Karpas-422 (cell line): ENCODE measurements at places on chromosomes 2 and 18. TPM values are rescaled to one million over a fixed set of nuclear protein-coding genes. Genes with fewer than 3 reads are reported as not detected.

The CABYR gene
- not detected in 2 replicates for total RNA-seq

The ITGB6 gene
- total RNA-seq: not detected in 2 replicates

The HNMT gene
- not detected in 2 replicates for total RNA-seq

The VIT gene
- total RNA-seq: not detected in 2 replicates

The SIGLEC15 gene
- 1.6 and 2.5 TPM in 2 replicates for total RNA-seq

The C2orf80 gene
- not detected in 2 replicates for total RNA-seq

The DPP10 gene
- total RNA-seq: not detected in 2 replicates

The FN1 gene
- 0.32 and 0.67 TPM in 2 replicates for total RNA-seq

The RAB6D gene
- total RNA-seq: not detected in 2 replicates

The CLEC4F gene
- total RNA-seq: not detected in 2 replicates

The IL1R2 gene
- not detected in 2 replicates for total RNA-seq

The MYCN gene
- not detected in 2 replicates for total RNA-seq

The LYPD6B gene
- 0.43 and 0.75 TPM in 2 replicates for total RNA-seq

The CPLX4 gene
- total RNA-seq: not detected in 2 replicates

The COLEC11 gene
- total RNA-seq: not detected in 2 replicates

The TEKT4 gene
- not detected in 2 replicates for total RNA-seq

The BBS5 gene
- total RNA-seq: 2.0 and 4.2 TPM in 2 replicates

The CNGA3 gene
- 0.07 TPM in 1 of 2 replicates, not detected in the other for total RNA-seq

The TUBB8B gene
- total RNA-seq: not detected in 2 replicates

The TACR1 gene
- not detected in 2 replicates for total RNA-seq

The RNF125 gene
- not detected in 2 replicates for total RNA-seq

The SMAD7 gene
- 1.3 and 2.1 TPM in 2 replicates for total RNA-seq

The GAL3ST2 gene
- total RNA-seq: not detected in 2 replicates

The BMP10 gene
- not detected in 2 replicates for total RNA-seq

The SLC9A2 gene
- not detected in 2 replicates for total RNA-seq

The HOXD4 gene
- not detected in 2 replicates for total RNA-seq

The B3GNT7 gene
- total RNA-seq: 2.8 and 4.7 TPM in 2 replicates

The HSBP1L1 gene
- total RNA-seq: 11.4 and 21.3 TPM in 2 replicates

The C2orf78 gene
- not detected in 2 replicates for total RNA-seq

The DQX1 gene
- total RNA-seq: 1.4 and 22.6 TPM in 2 replicates

The C2orf81 gene
- total RNA-seq: 3.8 and 7.6 TPM in 2 replicates

The MRPL44 gene
- total RNA-seq: 26.8 and 34.9 TPM in 2 replicates

The XDH gene
- total RNA-seq: not detected in 2 replicates

The REG3A gene
- not detected in 2 replicates for total RNA-seq

The ARHGAP25 gene
- 172 and 213 TPM in 2 replicates for total RNA-seq

The ASNSD1 gene
- total RNA-seq: 35.4 and 43.8 TPM in 2 replicates

The LONRF2 gene
- not detected in 2 replicates for total RNA-seq

The GALNT3 gene
- 0.94 and 3.0 TPM in 2 replicates for total RNA-seq

The SCYGR4 gene
- not detected in 2 replicates for total RNA-seq

The AMER3 gene
- not detected in 2 replicates for total RNA-seq

The RETREG2 gene
- total RNA-seq: 61.1 and 93.8 TPM in 2 replicates

The KIF5C gene
- total RNA-seq: 8.3 and 11.3 TPM in 2 replicates

The KCNJ13 gene
- 3.8 TPM in 1 of 2 replicates, not detected in the other for total RNA-seq

The SPP2 gene
- total RNA-seq: not detected in 2 replicates

The TNP1 gene
- not detected in 2 replicates for total RNA-seq

The MYO7B gene
- total RNA-seq: 0.94 and 3.0 TPM in 2 replicates

The SERPINB4 gene
- total RNA-seq: not detected in 2 replicates

The REG1A gene
- not detected in 2 replicates for total RNA-seq

The SLC40A1 gene
- total RNA-seq: not detected in 2 replicates

The FOXI3 gene
- not detected in 2 replicates for total RNA-seq

The IL36G gene
- total RNA-seq: not detected in 2 replicates

The CELF4 gene
- not detected in 2 replicates for total RNA-seq

The MAB21L4 gene
- not detected in 2 replicates for total RNA-seq

The CNTNAP5 gene
- total RNA-seq: 0.25 and 0.78 TPM in 2 replicates

The CD302 gene
- total RNA-seq: not detected in 2 replicates

The PSMA8 gene
- total RNA-seq: not detected in 2 replicates

The TMEM178A gene
- total RNA-seq: not detected in 2 replicates

The DCDC2C gene
- total RNA-seq: not detected in 2 replicates

The ANKZF1 gene
- 159 and 230 TPM in 2 replicates for total RNA-seq

The DNAH6 gene
- under 0.01 and 0.15 TPM in 2 replicates for total RNA-seq
